Ovary (tissue), 10 donors: ENCODE measurements at places on chromosomes 12 and 14. TPM values are rescaled to one million over a fixed set of nuclear protein-coding genes. Genes with fewer than 3 reads are reported as not detected.

- H3K27ac ChIP-seq, result no peak overlapping the region
- DNase-seq, result no peak
- no peaks in the 10 kb centered on the region for H3K27me3 ChIP-seq
- no peak overlapping the region for H3K4me3 ChIP-seq
- no peaks in the 10 kb centered on the region for H3K36me3 ChIP-seq
Observed at GRCh38 chr14:78090864-78091263, 79.3 kb upstream of the NRXN3 start.

Gene SOCS2
- 20.4 TPM for total RNA-seq

Gene SDR9C7
- total RNA-seq, result not detected

GRCh38 chr12:97274386-97274785, 188.2 kb upstream of the RMST start:
- DNase-seq, result no peak
- no peak overlapping the region for H3K4me3 ChIP-seq
- no peaks in the 10 kb centered on the region for H3K36me3 ChIP-seq
- no peaks in the 10 kb centered on the region for H3K27me3 ChIP-seq

GRCh38 chr14:61520576-61520975, 174.7 kb upstream of the HIF1A start:
- DNase-seq, result no peak
- H3K4me1 ChIP-seq, result peaks cover 6% of the 10 kb centered on the region
- no peak overlapping the region for H3K4me3 ChIP-seq
- no peak overlapping the region for H3K27ac ChIP-seq
- H3K27me3 ChIP-seq, result no peaks in the 10 kb centered on the region

DNA sequence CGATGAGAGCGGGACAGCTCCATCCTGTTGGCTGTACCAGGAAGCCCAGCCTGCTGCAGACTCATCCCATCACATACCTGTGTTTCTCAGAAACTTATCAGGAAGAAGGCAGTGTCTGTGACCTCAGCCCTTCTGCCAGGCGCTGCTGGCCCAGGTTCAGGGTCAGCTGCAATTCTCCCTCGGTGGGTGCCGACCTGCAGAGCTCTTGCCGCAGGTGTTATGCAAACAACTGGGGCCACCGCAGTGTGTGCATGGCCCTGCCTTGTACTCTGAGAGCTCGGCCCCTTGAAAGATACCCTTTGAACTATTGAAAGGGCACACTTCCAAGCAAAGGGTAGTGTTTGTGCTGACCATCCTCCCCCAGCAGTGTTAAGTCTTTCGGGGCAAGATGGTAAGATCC, 322.2 kb upstream of the DIO3 start:
- H3K27me3 ChIP-seq, result no peaks in the 10 kb centered on the region
- no peak overlapping the region for H3K4me3 ChIP-seq
- no peaks in the 10 kb centered on the region for H3K4me1 ChIP-seq
- H3K27ac ChIP-seq, result no peak overlapping the region

Gene AQP2
- not detected for total RNA-seq

Gene HAL
- 2.9 TPM for total RNA-seq

Gene RTL1
- total RNA-seq, result not detected

DNA sequence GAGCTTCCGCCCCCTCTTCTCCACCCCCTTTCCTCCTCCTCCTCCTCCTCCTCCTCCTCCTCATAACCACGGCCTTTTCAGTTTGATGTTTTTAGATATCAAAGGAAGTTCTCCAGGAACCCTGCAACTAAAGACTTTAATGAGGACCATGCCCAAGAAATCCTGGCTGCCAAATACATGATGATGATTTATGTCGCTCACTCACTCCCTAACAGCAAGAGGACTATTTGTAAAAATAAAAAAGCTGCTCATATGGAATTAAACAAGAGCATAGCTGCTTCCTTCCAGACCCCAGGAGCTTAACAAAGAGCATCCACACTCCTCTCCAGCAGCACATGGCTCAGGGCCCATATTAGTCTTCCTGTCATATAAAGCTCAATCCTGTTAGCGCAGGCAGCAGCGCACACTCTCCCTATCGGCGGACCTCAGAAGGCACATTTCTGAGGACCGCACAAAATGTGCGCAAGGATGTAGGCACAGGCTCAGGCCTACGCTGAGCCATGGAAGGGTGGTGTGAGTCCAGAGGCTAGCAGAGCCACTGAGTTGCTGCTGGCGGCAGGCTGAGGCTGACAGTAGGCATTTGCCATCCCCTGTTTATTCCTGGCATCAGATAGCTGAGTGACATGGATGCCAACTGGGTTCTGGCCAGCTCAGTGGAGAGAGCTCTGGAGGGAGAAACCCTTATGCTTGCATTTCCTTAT, 232.8 kb downstream of the MSRB3 start:
- H3K27me3 ChIP-seq, result no peaks in the 10 kb centered on the region
- no peak overlapping the region for H3K27ac ChIP-seq
- no peaks in the 10 kb centered on the region for H3K36me3 ChIP-seq
- no peak overlapping the region for H3K4me3 ChIP-seq
- no peak for DNase-seq
- H3K4me1 ChIP-seq, result no peaks in the 10 kb centered on the region

DNA sequence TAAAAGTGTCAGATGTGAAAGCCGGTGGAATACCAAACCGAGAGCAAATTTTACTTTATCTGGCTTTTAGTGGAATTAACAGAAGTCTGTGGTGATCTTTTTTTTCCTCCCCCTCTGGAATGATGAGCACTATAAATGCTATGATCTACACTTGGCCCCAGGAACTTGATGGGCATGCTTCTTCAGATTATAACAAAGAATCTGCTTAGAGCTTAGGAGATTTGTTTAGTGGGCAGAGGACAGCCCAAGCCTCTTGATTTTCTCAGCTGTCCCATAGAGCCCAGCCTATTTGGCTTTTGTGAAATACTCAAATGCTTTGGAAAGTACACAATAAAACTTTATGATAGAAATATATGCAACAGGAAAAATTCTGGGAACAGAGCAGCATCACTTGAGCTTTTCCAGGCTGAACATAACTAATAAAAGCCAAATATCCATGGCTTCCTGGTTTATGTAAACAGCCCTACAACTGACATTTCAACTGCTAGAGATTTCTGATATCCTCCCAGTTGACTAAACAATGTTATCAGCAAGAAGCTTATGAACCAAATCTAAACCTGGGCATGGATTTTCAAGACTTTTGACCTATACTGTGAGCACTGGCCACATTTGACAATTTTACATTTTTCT, 149.6 kb downstream of the PLXNC1 start:
- no peaks in the 10 kb centered on the region for H3K27me3 ChIP-seq
- H3K4me3 ChIP-seq, result no peak overlapping the region
- no peaks in the 10 kb centered on the region for H3K4me1 ChIP-seq
- H3K36me3 ChIP-seq, result no peaks in the 10 kb centered on the region
- no peak for DNase-seq
- no peak overlapping the region for H3K27ac ChIP-seq

- DNase-seq, result no peak
- H3K36me3 ChIP-seq, result no peaks in the 10 kb centered on the region
- no peak overlapping the region for H3K27ac ChIP-seq
- no peaks in the 10 kb centered on the region for H3K27me3 ChIP-seq
- no peaks in the 10 kb centered on the region for H3K4me1 ChIP-seq
- H3K4me3 ChIP-seq, result no peak overlapping the region
Observed at GRCh38 chr14:105447651-105448640, 26.7 kb upstream of the CRIP2 start.

Gene UBR7
- 21.7 TPM for total RNA-seq

- H3K4me1 ChIP-seq, result peaks cover 1% of the 10 kb centered on the region
- no peaks in the 10 kb centered on the region for H3K36me3 ChIP-seq
- no peaks in the 10 kb centered on the region for H3K27me3 ChIP-seq
Observed at GRCh38 chr12:40907115-40907527, 214.9 kb downstream of the CNTN1 start.

DNA sequence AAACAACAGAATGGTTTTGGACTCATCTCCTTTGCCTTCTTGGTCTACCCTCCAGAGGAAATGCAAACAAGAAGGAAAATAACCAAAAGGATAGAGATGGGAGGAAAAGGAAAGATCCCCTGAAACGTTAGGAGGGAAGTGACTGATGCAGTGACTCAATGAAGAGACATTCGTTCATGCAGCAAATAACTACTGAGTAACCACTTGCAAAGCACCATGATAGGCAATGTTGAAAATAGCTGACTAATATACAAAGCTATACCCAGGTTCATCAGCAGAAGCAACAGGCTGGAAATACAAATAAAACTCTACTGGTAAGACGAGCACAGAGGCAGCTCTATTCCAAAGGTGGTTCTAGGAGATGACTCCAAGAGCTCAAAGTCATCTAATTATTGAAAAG, 41.8 kb downstream of the R3HDM2 start:
- peaks cover 2% of the 10 kb centered on the region for H3K4me1 ChIP-seq
- H3K27ac ChIP-seq, result no peak overlapping the region
- no peak overlapping the region for H3K4me3 ChIP-seq

Gene SLC8A3
- total RNA-seq, result not detected

- no peak for DNase-seq
- H3K27ac ChIP-seq, result no peak overlapping the region
- H3K27me3 ChIP-seq, result no peaks in the 10 kb centered on the region
- H3K4me1 ChIP-seq, result no peaks in the 10 kb centered on the region
- H3K36me3 ChIP-seq, result no peaks in the 10 kb centered on the region
Observed at GRCh38 chr12:64494998-64495729, 43.2 kb downstream of the TBK1 start.
